ENCODE measurements at places on chromosomes 2 and 18. TPM values are rescaled to one million over a fixed set of nuclear protein-coding genes. Genes with fewer than 3 reads are reported as not detected.

DNA sequence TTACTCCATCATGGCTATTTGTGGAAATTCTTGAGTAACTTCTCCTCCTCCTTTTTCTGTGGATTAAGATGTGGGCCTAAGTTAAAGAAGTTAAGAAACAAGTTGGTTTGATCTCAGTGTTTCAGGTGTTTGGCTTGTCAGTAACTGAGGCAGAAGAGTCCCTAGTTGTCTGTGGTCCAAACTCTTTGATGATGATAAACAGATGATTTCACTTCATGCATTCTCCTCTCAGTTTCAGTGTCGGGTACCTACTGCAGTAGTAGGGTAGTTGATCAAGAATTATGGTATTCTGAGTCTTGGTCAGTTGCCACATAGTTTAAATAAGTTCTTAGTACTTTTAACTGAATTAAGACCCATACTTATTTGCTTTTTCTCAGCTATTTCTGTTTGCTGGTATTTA lies 85.6 kb downstream of the NCOA1 start:
- DNase-seq, result no peak
- no peak overlapping the region for H3K4me3 ChIP-seq
- H3K27me3 ChIP-seq, result no peaks in the 10 kb centered on the region
- no peak overlapping the region for H3K27ac ChIP-seq
- H3K36me3 ChIP-seq, result no peaks in the 10 kb centered on the region
- no peaks in the 10 kb centered on the region for H3K4me1 ChIP-seq

DNA sequence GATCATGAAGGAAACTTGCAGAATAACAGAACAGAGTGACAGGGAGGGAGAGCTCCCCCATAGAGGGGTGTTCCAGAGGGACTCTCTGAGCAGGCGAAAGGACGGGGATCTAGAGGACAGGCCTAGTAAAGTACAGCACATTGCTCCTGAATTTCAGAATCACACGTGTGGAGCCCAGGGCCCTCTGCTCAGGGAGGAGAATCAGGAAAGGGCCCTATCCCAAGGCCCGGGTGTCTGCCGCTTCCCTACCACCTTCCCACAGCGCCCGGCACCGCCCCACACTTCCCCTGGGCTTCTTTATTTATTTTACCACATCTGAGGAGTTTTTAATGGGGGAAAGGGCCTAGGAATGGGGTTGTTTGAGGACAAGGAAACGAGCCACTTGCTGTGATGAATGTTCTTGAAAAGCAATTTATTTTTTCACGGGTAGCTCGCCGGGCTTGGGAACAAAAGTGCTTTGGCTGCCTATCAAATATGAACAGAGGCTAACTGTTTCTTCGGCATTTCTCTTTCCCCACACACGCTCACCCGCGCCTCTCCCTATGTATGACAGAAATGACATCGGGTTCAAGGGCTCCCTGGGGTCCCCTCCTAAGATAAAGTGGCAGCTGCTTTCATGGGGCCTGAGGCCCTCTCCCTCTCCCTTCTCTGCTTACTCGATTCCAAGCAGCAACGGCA lies 79.3 kb upstream of the GLI2 start:
- no peak overlapping the region for H3K4me3 ChIP-seq

DNA sequence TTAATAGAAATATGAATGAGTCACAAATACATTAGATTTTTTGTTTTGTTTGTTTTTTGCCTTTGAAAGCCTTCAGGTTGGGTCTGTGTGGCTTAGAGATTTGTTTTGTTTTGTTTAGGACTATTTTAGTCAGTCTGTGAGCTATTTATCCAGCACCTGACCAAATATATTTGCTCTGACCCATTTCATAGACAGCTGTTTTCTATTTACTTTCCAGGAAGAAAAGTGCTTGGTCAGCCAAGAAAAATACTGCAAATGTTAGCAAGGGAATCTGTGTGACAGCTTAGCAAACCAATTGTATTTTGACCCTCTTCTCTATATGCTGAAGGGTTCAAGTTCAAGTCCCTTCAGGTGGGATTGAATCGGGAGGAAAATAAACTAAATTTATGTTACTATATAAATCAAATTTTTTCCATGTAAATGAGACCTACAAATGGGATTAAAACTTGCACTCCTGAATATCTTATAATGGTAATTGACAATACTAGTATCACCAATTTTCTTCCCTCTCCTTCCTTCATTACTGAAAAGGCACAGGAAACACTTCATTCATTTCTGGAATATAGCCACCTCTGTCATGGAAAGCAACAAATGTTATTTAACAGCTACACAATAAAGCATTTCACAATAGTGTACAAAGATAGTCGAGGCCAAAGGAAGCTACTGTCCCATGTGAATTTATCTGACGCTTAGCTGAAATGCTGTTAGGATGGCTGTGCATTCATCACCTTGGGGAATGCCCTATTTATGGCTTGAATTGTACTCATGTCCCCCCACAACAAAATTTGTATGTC lies 23.1 kb upstream of the KLF7 start:
- no peaks in the 10 kb centered on the region for H3K27me3 ChIP-seq
- no peaks in the 10 kb centered on the region for H3K36me3 ChIP-seq
- no peak overlapping the region for H3K4me3 ChIP-seq
- DNase-seq, result peak; percentile 78

DNA sequence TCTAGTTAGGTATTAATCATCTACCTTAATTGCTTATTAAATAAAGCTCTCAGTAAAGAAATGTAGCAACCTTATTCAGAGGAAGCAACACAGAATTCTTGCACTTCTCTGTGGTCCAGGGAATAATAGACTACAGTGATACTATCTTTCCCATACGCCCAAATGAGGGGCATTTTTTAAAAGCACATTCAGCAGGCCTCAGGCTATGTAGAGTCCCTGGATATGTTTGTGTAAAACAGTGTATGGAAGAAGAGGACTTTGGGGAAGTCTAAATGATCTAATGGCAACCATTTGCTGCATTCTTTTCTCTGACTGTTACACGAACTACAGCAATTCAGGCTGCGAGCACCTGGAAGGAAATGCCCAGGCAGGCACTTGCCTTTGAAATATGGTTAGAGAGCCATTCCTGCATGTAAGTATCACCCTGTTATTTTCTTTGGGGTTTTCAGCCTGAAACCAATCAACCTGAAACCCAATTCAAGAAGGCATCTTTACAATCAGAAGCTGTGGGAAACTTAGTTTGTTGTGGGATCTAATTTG lies 1814.7 kb upstream of the CELF4 start:
- H3K4me3 ChIP-seq, result no peak overlapping the region
- DNase-seq, result no peak
- H3K27ac ChIP-seq, result no peak overlapping the region
- no peaks in the 10 kb centered on the region for H3K36me3 ChIP-seq
- no peaks in the 10 kb centered on the region for H3K4me1 ChIP-seq

DNA sequence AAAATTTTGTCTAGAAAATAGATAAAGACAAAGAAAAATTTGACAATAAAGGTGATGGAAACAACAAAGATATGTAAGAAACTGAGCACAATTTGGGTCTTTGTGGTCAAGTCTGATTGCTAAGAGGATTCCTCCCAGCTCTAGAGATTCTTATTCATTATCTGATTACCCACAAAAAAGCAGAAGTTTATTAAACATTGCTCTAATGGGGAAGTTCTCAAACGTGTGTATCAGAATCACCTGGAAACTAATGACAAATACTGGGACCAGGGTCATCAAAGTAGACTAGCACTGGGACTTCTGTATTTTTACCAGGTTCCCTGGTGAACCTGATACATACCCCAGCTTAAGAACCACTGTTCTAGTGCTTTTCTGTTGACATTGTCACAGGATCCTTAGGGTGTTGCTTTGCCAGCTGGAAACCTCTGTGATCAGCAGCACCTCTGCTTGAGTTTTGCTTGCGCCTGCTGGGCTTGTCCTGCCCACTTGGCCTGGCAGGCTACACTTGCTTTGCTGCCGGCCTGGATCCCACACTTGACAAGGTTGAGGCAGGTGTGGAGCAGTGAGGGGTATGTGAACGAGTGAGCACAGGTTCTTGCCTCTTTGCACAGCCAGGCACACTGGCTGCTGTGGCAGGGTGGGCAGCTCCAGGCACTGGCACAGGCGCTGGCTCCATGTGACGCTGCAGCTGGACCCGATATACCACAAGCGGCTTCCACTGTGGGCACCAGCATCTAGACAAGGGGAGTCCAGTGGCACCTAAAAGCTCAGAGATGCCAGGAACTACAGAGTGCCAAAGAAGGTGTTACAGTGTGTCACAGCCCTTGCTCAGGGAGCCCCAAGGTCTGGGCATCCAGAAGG lies 6.2 kb upstream of the GORASP2 start:
- no peaks in the 10 kb centered on the region for H3K27me3 ChIP-seq
- no peaks in the 10 kb centered on the region for H3K4me1 ChIP-seq
- DNase-seq, result no peak
- H3K36me3 ChIP-seq, result no peaks in the 10 kb centered on the region
- H3K4me3 ChIP-seq, result no peak overlapping the region

- H3K27me3 ChIP-seq, result peaks cover 19% of the 10 kb centered on the region
- H3K4me1 ChIP-seq, result no peaks in the 10 kb centered on the region
- H3K36me3 ChIP-seq, result no peaks in the 10 kb centered on the region
- no peak for DNase-seq
- H3K27ac ChIP-seq, result no peak overlapping the region
These were observed 2.3 kb downstream of the C1QL2 start for GRCh38 chr2:119156105-119156890.

GRCh38 chr18:48680339-48681250 lies 141.8 kb downstream of the CTIF start:
- no peaks in the 10 kb centered on the region for H3K36me3 ChIP-seq
- H3K27me3 ChIP-seq, result no peaks in the 10 kb centered on the region
- H3K4me1 ChIP-seq, result no peaks in the 10 kb centered on the region
- DNase-seq, result no peak
- H3K4me3 ChIP-seq, result no peak overlapping the region
- H3K27ac ChIP-seq, result no peak overlapping the region

DNA sequence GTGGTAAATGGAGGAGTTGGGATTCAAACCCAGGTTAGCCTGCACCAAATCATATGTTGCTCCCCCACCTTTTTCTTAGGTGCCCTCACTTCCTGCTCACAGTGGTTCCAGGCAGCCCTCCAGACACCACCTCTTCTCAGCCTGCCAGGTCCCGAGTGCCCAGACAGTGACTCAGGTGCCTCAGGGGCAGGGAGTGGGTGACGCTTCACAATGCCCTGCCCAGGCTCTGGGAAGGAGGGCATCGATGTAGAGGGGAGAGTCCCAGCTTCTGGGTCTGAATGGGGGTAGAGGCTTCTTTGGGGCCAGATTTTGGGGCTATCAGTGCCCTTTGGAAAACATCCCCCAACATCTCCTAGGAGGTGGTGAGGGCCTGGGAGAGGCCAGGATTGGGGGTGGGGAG lies 5.2 kb upstream of the DNAJB2 start:
- no peaks in the 10 kb centered on the region for H3K36me3 ChIP-seq
- H3K27ac ChIP-seq, result peak overlapping the region; percentile 75
- DNase-seq, result no peak
- H3K4me3 ChIP-seq, result no peak overlapping the region
- no peaks in the 10 kb centered on the region for H3K27me3 ChIP-seq
- H3K4me1 ChIP-seq, result peaks cover 33% of the 10 kb centered on the region

DNA sequence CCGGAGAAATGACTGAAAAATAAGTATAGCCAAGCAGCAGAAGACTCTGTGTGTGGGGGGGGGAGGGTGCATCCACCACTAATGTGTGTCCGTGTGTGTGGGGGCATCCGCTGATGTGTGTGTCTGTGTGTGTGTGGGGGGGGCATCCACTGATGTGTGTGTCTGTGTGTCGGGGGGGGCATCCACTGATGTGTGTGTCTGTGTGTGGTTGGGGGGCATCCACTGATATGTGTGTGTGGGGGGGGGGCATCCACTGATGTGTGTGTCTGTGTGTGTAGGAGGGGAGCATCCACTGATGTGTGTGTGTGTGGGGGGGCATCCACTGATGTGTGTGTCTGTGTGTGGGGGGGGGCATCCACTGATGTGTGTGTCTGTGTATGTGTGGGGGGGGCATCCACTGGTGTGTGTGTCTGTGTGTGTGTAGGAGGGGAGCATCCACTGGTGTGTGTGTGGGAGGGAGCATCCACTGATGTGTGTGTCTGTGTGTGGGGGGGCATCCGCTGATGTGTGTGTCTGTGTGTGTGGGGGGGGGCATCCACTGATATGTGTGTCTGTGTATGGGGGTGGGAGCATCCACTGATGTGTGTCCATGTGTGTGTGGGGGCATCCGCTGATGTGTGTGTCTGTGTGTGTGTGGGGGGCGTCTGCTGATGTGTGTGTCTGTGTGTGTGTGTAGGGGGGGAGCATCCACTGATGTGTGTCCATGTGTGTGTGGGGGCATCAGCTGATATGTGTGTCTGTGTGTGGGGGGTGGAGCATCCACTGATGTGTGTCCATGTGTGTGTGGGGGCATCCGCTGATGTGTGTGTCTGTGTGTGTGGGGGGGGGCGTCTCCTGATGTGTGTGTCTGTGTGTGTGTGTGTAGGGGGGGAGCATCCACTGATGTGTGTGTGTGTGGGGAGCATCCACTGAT lies 125.0 kb downstream of the NFATC1 start:
- H3K4me1 ChIP-seq, result no peaks in the 10 kb centered on the region
- H3K36me3 ChIP-seq, result no peaks in the 10 kb centered on the region
- no peak overlapping the region for H3K27ac ChIP-seq
- H3K4me3 ChIP-seq, result no peak overlapping the region

DNA sequence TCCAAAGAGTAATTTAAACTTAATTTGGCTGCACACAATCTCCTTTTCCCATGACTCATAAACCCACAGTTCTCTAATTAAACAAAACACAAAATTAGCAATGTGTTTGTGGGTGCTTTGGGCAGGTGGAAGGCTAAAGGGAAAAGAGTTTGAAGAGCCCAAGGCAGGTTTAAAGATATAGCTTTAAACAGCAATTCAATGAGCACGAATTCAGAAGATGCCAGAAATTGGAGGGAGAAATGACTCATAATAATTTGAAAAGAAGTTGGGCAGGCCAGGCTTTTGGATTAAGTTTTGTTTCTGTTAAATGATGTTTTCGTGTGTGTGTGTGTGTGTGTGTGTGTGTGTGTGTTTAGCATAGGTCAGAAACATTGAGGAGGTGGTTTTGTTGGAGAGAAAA lies 594.8 kb upstream of the ZEB2 start:
- no peak overlapping the region for H3K4me3 ChIP-seq
- no peak for DNase-seq
- H3K36me3 ChIP-seq, result no peaks in the 10 kb centered on the region
- no peaks in the 10 kb centered on the region for H3K27me3 ChIP-seq

Gene HOXD13
- not detected for total RNA-seq

Gene CIB4
- 0.33 TPM for total RNA-seq

Gene DHRS9
- 0.21 TPM for total RNA-seq

Gene POMC
- total RNA-seq, result not detected

Gene RUFY4
- not detected for total RNA-seq

Gene ST8SIA3
- not detected for total RNA-seq
